Activated T-helper 9 cell treated with anti-CD3 and anti-CD28 coated beads, Interleukin-2, amount 50 U/mL, for 16 hours (primary cell): ENCODE measurements at places on chromosomes 12 and 14.

GRCh38 chr12:129081755-129082250 is 228.5 kb downstream of the GLT1D1 start:
- DNase-seq = no peak

DNA sequence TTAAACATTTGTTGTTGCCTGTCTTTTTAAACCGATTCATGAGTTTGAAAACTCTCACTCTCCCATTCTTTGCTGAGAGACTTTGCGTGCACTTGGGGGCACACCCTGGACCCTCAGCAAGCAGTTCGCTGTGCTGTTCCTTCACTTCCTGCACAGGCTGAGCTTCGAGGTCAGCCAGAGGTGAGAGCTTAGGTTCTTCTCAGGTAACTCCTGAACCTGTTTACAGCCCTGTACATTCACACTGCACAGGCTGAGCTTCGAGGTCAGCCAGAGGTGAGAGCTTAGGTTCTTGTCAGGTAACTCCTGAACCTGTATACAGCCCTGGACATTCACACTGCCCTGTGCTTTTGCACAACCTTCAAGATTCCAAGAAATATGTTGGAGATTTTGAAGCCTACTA is 9.8 kb upstream of the CLECL1 start:
- no peak for DNase-seq

- DNase-seq = no peak
These were observed 10.9 kb upstream of the HVCN1 start for GRCh38 chr12:110699591-110700445.

DNA sequence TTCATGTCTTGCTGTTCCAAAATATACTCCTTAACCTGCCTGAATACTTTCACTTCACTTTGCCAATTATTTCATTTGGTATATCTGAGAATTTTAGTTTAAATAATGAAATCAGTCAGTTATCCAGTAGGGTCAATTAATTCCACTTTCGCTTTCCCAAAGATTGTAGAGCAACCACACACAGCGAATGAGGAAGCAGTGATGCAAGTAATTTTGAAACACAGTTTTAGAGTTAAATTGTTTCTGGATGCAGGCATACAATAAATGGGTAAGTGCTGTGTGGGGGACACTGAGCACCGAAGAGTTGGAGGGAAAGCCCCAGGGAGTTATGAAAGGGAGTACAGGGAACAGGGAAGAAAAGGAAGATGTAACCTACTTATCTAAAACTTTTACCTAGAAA is 62.8 kb downstream of the TSHR start:
- DNase-seq = no peak

DNA sequence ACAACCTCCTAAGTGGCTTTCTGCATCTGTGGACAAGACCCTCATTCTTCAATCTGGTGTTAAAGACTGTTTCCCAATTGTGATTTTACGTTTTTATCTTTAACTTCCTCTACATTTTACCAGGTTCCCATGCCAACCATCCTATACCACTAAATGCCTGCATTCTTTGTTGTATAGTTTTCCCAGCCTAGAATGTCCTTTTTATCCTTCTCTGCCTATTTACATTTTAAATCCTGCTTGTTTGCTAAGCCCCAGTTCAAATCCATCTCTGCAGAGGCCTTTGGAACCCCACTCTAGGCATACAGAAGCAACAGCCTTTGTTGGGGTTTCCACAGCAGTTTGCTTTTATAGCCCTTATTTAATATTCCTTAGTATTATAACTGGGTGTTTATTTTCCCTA is 325.1 kb upstream of the DDHD1 start:
- no peak for DNase-seq

DNA sequence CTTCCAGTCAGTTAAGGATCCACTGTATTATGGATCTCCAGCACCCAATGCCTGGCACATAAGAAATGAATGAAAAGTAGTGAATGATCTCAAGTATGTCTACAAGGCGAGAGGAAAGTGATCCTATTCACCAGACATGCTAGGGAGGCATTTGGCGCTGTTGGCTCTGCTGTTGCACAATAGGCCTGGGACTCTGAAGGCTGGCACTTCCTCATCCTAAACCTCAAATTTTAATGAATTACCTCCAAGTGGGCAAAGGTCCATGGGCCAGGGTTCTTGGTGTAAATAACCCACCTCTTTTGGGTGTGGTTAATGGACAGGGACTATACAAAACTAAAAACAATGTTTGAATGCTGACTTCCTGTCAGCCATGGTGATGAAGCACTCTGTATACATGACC is 173.4 kb upstream of the PZP start:
- DNase-seq = no peak

GRCh38 chr12:105351523-105351922 is 21.0 kb downstream of the C12orf75 start:
- DNase-seq = no peak
